ENCODE measurements at places on chromosomes 11 and 22. TPM values are rescaled to one million over a fixed set of nuclear protein-coding genes. Genes with fewer than 3 reads are reported as not detected.
A peak's percentile ranks its signal among the peaks of the same experiment; 100 is the strongest.

The MPEG1 gene
- total RNA-seq, result not detected

The DNAJB7 gene
- not detected for total RNA-seq

DNA sequence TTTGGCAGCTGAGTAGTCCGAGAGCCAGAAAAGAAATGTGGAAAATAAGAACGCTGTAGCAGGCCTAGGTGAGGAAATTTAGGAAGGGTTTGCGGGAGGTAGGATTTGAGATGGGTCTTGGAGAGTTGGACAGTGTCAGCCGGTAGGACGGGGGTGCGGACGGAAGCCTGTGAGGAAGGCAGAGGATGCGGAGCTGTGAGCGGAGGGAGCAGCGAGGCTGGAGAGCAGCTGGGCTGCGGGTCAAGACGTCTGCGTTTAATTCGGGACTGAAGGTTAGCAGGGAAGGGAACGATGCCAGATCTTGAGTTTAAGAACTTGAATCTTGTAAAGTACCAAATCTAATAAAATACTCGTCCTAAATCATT is 669 bp upstream of the TIGD3 start:
- no peak for DNase-seq

The CSNK2A3 gene
- 0.84 TPM for total RNA-seq

DNA sequence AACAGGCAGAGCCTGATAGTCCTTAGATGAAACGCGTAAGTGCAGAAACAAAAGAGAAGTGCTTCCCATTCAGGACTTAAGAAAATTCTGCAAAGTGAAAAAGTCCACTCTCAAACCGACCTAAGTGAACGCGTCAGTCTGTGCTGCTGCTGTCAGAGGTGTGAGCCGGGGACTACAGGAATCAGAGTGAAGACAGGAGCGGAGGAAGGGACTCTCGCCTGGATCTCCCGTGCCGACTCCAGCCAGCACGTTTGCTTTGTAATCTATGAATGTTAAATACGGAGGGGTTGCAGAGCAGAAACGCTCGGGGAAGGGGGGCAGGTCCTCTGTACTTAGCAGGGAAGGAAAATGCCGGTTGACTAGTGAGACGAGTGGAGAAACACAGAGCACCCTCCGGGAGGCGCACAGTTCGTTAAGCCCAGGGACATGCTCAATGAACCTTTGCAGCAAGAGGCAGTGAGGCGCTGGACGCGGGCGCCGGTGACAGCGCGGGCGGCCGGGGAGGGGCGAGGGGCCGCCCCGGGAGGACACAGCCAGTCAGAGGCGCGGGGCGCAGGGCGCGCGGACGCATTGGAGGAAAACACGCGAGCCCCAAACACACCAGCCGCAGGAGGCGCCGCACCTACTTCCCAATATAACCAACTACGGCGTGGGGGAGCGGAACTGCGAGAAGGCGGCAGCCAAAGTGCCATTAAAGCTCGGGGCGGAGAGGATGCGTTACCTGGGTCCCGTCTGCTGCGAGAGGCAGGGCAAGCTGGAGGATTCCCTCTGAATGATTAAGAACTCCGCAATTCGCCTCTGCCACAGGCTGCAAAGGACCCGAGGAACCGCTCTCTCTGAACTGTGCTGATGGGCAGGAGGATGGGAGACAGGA is at the start of gene CNTN5:
Gene CNTN5 (plus strand): TSS at position 598 of the 874 bp plus-strand sequence.
- DNase-seq, result peak; percentile 0
